Memory B cell (primary cell): ENCODE measurements at places on chromosomes 1 and 21.

DNA sequence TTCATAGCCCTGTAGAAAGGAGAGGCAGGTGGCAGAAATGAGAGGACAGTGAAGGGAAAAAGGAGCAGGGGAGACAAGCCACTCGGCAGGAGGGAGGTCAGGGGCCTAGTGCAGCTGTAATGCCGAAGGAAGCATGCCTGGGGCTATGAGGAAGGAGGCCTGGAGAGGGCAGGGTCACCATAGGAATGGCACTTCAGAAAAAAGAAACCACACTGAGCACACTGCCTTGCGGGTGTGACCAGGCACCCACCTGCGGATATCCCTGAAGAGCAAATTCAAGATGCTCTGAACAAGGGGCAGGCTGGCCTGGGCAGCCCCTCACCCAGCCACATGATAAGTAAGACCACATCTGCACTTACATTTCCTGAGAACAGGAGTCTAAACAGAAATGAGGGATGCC, 104.7 kb downstream of the JAK1 start:
- DNase-seq: no peak

GRCh38 chr1:212968368-212968863, 18.1 kb downstream of the VASH2 start:
- no peak for DNase-seq

- DNase-seq: no peak
Measured at GRCh38 chr1:180194546-180195207, 35.4 kb upstream of the LHX4 start.

- no peak for DNase-seq
Measured at GRCh38 chr1:108054396-108054795, 89.4 kb upstream of the VAV3 start.

- DNase-seq: no peak
Measured at GRCh38 chr1:33143698-33144097, 38.1 kb downstream of the TRIM62 start.

- DNase-seq: peak; percentile 19
Measured at GRCh38 chr1:107135463-107135862, 5.4 kb upstream of the NTNG1 start.

DNA sequence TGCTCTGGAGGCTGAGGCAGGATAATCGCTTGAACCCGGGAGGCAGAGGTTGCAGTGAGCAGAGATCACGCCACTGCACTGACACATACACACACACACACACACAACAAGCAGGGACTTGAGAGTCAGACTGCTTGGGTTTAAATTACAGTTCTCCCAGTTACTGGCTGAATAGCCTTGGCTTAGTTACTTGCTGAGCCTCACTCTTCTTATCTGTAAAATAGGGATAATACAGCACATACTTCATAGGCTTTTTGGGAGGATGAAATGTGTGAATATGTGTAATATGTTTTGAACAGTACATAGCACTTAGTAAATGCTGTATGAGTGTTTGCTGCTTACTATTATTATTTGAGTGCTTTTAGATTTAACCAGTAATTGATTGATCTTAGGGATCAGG, 23.8 kb downstream of the CDC42 start:
- DNase-seq: no peak

DNA sequence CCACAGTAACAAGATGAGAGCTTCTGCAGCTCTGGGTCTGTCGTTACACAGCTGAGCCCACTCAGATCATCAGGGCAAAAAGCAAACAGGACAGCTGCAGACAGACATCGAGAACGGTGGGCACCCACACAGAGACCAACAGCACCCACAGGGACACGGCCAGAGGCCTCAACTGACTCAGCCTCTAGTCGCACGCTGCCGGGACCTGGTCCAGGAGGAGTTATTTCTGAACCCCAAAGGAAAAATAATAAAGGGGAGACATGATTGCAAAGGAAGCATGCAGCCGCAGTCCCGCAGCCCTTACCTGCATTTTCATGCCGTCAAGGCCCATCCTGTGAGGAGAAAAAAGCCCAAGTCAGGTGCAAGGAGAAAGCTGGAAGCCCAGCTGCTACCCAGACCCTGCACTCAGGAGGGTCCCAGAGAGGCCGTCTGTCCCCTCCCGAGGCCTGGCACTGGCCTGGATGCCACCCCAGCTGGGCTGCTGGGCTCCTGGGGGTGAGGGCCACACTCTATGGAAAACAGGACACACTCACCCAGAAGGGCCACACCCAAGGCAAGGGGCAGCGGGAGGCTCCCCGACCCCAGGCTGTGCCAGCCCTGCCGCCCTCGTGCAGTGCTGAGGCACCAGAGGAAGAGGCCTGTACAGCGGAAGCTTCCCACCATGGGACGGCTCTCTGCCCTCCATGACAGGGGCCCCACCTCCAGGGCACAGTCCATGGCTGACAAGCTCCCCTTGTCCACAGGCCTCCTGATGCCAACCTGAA, 15.7 kb downstream of the LSS start:
- DNase-seq: no peak

GRCh38 chr1:44701141-44701573, 26.6 kb downstream of the ARMH1 start:
- DNase-seq: no peak

- DNase-seq: no peak
Measured at GRCh38 chr1:231616667-231617066, 9.9 kb upstream of the DISC1 start.

- DNase-seq: no peak
Measured at GRCh38 chr1:113676524-113676923, 82.8 kb downstream of the PHTF1 start.

GRCh38 chr1:218211241-218211640, 73.9 kb upstream of the RRP15 start:
- no peak for DNase-seq

- no peak for DNase-seq
Measured at GRCh38 chr1:228071839-228072657, 10.5 kb upstream of the ARF1 start.

GRCh38 chr1:207027206-207027777, 5.3 kb downstream of the C1orf116 start:
- no peak for DNase-seq

DNA sequence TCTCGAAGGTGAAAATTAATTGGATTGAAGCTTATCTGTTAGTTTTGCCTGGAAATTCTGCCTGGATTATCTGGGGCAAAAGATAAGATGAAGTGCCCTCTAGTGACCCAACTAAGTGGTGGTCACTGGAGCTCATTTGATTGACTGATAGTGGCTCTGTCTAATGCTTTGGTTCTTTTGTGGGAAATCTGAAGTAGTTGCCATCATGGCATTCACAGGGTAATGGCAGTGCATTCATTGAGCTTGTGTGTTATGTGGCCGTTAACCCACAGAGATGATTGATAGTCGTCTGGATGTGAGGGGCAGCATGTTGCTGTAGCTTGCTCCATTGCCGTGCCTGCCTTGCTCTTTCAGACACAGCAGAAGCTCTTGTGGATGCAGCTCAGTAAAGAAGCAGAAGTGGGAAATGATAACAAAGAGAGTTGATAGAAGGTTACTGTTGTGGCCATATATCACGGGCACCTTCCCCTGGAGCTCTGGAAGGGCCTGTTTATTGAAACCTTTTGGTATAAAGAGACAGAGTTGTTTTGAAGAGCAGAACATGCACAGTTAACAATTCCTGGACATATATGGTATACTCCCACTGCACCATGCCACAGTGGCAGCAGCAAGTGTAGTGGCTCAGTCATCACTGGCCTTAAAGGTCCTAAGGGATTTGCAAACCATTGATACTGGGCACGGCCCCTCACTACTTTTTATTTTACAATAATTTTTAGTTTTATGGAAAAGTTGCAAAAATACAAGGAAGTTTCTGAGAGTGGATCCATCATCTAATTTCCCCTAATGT, 42.0 kb downstream of the CXADR start:
- DNase-seq: no peak

DNA sequence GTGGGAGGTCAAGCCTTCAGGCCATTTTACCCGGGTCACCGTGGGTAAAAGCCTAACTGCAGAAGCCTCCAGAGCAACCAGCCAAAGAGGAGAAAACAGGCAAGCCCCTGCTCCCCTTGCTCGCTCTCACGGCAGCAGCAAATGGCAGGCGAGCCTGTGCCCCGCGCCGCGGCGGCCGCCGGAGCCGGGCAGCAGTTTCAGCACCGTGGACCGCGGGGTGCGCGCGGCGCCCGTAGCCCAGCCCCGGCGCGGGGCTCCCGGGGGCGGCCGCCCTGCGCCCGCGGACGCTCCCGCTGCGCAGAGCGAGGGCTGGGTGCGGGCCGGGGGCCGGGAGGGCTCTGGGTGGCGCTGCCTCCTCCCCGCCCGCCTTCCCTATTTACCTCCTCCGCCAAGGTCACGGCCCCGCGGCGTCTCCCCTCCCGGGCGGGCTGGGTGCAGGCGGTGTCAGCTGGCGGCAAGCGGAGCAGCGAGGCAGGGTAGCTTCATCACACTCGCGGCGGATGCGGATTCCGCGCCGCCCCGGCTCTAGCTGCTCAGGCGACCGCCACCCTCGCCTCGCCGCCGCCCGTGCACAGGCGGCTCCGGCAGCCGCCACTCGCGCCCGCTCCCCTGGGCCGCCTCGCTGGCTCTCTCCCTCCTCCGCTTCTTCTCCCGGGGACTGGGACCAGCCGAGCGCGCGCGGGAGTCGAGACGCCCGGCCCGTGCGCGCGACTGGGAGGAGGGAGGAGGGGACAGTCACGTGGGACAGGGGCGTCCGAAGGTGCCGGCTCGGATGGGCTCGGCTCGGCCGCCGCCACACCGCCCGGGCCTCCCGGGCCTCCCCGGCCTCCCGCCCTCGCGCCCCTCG, at the start of gene RGS7:
TSS of gene RGS7 (minus strand) at position 687 of the 847 bp plus-strand sequence.
- DNase-seq: peak; percentile 16

DNA sequence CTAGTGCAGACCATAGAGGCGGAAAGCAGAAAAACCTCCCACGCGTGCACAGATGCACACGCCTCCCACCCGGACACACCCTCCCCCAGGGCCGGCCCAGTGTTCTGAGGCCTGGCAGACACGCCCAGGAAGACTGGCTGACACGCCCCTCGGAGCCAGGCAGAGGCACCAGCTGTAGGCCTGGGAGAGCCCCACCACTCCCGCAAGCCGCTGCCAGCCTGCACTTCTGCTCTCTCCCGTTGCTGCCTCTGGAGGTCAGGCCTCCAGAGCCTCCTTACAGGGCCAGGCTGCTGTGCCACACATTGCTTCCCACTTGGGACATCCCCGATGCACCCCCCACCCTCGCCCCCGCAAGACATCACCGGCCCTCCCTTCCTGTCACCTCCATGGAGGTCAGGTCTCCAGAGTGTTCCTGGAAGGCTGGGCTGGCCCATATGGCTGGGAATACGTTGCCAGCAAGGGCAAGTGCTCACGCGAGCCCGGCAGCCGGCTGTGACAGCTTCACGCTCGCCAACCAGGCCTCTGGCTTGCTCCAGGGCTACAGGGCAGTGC, 40.4 kb downstream of the CASZ1 start:
- DNase-seq: peak; percentile 27

DNA sequence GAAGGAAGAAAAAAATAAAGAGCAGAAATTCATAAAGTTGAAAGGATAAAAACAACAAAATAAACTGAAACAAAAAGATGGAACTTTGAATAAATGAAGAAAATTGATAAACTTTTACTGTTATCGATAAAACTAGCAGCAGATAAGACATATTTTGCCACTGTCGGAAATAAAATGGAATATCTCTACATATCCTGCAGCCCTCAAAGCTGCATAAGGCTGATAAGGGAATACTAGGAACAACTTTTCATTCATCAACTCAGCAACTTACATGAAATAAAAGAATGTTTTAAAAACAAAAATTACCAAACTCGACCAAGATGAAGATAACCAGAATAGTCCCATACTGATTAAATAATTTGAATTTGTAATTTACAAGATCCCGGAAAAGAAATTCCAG, 48.0 kb upstream of the GRIK1 start:
- DNase-seq: no peak
